Daoy (cell line): ENCODE measurements at places on chromosomes 5 and 9. TPM values are rescaled to one million over a fixed set of nuclear protein-coding genes. Genes with fewer than 3 reads are reported as not detected.

- no peak for DNase-seq
These were observed 9.9 kb downstream of the PLPP1 start for GRCh38 chr5:55524816-55525215.

DNA sequence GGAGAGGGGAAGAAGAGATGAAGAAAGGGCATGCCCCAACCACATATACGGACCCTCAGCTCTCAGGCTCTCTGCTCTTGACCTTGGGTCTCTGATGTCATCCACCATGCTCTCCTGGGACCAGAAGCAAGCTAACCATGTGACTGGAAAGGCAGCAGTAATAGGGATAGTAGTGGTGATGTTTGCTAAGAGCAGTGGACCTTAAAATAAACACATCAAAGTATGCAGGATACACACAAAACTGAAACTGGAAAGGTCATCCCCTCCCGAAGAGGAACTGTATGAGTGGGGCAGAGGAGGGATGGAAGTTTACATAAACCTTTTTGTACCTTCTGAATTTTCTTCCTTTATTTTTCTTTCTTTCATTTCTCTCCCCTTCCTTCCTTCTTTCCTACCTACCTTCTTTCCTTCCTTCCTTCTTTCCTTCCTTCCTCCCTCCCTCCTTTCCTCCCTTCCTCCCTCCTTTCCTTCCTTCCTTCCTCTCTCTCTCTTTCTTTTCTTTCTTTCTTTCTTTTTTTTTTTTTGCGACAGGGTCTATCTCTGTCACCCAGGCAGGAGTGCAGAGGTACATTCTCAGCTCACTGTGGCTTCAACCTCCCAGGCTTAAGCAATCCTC, 8.1 kb upstream of the PTPN3 start:
- no peak for DNase-seq

DNA sequence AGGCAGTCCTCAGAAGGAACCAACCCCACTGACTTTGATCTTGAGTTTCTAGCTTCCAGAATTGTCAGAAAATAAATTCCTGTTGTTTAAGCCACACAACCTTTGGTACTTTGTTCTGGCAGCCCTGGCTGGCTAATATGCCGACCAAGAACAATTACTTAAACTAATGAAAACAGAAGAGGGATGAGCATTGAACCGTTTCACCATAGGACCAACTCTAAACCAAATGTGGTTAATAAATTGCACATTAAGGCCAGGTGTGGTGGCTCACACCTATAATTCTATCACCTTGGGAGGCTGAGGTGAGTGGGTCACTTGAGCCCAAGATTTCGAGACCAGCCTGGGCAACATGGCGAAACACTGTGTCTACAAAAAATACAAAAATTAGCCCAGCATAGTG, 160.9 kb upstream of the RAI14 start:
- DNase-seq: no peak

GRCh38 chr9:26012797-26013196, 334.6 kb upstream of the TUSC1 start:
- no peak for DNase-seq

GRCh38 chr5:150394912-150395687, 17.6 kb downstream of the CD74 start:
- DNase-seq: no peak

GRCh38 chr5:74766418-74766848, 484 bp downstream of the GFM2 start:
- DNase-seq: no peak

- DNase-seq: peak; percentile 51
These were observed 430 bp upstream of the MSH3 start for GRCh38 chr5:80654054-80654390.

- no peak for DNase-seq
These were observed 43.6 kb upstream of the RAD23B start for GRCh38 chr9:107239474-107239873.

GRCh38 chr5:137666901-137667300, 69.0 kb downstream of the KLHL3 start:
- no peak for DNase-seq

DNA sequence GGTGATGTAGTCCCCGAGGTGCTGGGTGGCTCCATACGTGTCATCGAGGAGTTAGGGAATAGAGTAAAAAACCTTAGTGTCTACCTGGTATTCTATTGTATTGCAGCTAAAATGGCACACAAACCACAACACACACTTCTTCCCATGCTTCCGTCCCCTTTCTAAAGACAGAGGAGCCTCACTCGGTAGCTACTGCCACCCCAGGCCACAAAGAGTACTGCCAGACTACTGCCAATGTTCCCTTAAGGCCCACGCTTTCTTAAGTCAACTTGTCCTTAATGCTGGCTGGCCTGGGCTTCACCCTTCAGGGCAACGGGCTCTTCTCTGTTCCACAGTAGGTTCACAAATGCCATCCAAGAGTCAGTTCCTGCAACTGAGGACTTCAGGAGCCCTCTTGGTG, 673.0 kb downstream of the ELAVL2 start:
- no peak for DNase-seq

- DNase-seq: no peak
These were observed 528.7 kb upstream of the DAP start for GRCh38 chr5:11289733-11290132.

- DNase-seq: peak; percentile 1
These were observed 220.0 kb downstream of the CACNA1B start for GRCh38 chr9:138097501-138097991.

DNA sequence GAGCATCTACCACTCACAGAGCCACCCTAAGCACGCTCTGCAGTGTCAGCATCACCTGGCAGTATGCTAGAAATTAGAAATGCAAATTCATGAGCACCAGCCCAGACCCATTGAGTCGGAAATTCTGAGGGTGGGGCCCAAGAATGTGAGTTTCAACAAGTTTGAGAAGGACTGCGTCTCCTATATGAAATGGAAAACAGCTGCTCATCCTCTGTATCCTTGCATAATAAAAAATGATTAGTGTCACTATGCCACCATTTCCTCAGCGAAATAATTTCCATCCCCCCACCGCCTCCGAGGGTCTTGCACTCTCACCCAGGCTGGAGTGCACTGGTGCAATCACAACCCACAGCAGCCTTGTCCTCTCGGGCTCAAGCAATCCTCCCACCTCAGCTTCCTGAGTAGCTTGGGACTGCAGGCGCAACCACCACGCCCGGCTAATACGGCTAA, 1.3 kb upstream of the IQGAP2 start:
- no peak for DNase-seq

GRCh38 chr5:14172149-14172795, 29.1 kb downstream of the TRIO start:
- DNase-seq: no peak

DNA sequence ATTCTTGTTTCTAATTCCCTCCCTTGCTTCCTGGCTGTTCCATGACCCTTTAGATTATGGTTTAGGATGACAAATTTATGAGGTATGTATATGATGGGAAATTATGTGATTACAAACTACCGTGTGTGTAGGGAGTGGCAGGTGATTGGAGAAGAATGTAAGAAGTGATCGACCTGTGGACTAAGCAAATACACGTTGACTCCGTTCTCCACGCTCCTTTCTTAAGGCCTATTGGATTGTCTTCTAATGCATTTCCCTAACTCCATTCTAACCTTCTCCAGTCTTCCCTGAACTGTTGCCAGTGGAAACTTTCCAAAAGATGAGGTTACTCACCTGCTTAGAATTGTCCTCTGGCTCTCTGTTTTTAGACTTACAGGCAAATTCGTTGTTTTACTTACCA, 36.6 kb downstream of the MVB12B start:
- DNase-seq: no peak

DNA sequence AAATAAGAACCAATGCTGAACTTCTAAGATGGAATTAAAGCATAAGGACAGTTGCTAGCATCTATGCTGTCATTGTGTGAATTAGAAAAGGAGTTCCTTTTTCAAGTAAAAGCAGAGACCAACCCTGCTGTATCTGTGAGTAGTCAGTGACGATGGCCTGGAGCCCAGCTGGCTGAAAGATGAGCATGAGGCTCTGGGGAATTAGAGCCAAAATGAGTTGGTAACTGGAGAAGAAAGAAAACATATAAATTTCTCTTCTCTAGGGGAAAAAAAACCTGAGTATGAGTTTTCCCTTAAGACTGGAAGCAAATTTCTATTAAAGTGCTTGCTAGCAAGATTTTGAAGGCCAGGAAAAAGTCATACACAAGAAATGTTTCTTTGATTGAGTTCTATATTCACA, 1.6 kb upstream of the SPZ1 start:
- DNase-seq: no peak

GRCh38 chr9:108681851-108682590, 173.8 kb downstream of the ACTL7B start:
- DNase-seq: no peak

- no peak for DNase-seq
These were observed 48.7 kb upstream of the SPATA31D4 start for GRCh38 chr9:81879501-81879916.

DNA sequence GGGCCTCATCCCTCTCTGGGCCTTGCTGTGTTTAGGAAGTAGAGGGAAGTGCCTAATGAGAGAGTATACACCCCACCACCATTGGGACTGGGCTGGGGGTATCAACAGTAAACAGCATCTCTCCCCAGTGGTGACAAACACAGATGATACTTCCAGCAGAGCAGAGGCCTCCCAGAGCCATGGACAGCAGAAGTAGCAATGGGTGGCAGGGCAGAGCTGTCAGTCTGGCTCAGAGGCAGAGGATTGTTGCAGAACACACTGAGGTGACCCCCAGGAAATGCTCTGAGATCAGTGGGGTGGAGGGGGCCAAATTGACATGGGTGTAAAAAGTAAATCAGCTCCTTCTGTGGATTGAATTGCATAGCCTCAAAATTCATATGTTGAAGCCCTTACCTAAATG, 12.1 kb upstream of the P4HA2 start:
- DNase-seq: no peak

- DNase-seq: peak; percentile 62
These were observed 351.8 kb downstream of the SPOCK1 start for GRCh38 chr5:137147346-137147745.

DNA sequence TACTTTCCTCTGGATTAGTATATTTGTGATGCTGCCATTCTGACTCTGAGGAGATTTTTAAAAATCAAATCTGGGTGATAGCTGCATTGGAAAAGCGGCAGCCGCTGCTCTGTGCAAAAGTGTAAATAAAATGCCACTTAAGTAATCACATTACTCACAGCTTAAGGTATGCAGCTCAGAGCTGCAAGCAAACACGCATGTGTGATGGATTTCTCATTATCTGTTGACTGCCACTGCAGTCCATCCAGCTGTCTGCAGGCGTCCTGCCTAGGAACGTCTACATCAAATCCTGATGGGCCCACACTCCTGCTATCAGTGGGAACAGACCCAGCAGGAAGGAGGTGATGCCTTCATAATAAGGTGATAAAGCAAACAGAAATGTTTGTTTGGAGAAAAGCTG, 216.9 kb downstream of the SPOCK1 start:
- DNase-seq: no peak

GRCh38 chr5:180059326-180059725, 12.2 kb downstream of the RNF130 start:
- DNase-seq: no peak

DNA sequence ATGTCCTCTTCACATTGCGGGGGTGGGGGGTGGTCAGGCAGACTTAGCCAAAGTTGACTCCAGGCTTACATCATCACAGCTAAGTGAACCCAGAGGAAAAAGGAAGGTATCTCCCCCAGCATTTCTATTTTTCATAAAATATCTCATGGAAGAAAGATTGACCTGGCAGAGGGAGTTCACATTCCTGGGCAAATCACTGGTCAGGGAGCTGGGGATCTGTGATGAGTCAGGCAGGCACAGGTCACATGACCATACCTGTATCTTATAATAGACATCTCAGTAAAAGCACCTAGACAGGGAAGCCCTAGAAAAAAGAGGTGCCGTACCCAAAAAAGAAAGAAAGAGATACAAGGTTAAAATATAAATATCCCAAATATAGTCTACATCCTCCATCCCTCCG, 57.3 kb upstream of the WWC1 start:
- no peak for DNase-seq

DNA sequence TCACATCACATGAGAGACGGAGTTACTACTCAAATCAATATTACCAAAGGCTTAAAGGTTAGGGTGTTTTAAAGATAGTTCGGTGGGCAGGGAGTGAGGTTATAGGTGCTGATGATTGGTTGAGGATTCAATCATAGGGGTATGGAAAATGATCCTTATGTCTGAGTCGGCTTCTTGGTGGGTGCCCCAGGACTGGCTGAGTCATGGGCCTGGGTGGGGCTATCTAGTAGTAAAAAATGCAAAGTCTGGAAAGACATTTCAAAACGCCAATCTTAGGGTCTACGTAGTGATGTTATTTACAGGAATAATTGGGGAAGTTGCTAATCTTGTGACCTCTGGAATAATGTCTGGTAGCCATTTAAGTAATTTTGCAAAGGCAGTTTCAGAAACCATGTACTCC, 15.2 kb upstream of the SPIN1 start:
- DNase-seq: peak; percentile 28

- peak; percentile 15 for DNase-seq
These were observed 924.3 kb upstream of the CDH10 start for GRCh38 chr5:25568989-25569625.

- no peak for DNase-seq
These were observed 81.4 kb downstream of the CD180 start for GRCh38 chr5:67115246-67115645.

GRCh38 chr5:172785429-172786088, 14.6 kb upstream of the DUSP1 start:
- DNase-seq: no peak

DNA sequence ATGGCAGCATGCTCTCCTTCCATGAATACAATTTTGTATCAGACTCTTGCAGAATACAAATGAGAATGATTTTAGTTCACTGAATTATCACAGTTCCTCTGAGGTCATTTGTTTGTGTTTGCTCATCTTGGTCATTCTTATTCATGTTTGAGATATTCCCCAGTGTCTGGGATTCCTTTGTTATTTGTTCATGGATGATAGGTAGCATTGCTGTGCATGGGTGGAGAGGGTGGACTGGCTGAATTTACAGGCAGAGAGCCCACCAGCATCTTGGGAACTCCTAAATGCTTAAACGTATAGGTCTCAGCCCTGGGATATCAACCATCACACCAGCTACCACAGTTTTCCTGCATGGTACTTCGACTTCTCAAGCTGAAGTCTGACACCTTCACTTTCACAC, 459.8 kb downstream of the CCDC171 start:
- peak; percentile 28 for DNase-seq

- DNase-seq: no peak
These were observed at the start of gene CDKN2B for GRCh38 chr9:22008717-22009505. Gene CDKN2B, minus strand, starts transcription at chr9:22009305. Its CDS starts 352 bp downstream, at chr9:22008953.

GRCh38 chr5:143030349-143030748, 260.2 kb downstream of the ARHGAP26 start:
- no peak for DNase-seq

- no peak for DNase-seq
These were observed 116.3 kb downstream of the HSD17B3 start for GRCh38 chr9:96185518-96186156.

Gene BRINP1
- total RNA-seq: not detected in 2 replicates

Gene ACOT12
- not detected in 2 replicates for total RNA-seq

Gene PCDHB8
- total RNA-seq: 6.7 and 8.3 TPM in 2 replicates

Gene SLC34A1
- not detected in 2 replicates for total RNA-seq

Gene LCN15
- total RNA-seq: not detected in 2 replicates

Gene HACD4
- total RNA-seq: not detected in 2 replicates

Gene TARS1
- total RNA-seq: 308 and 395 TPM in 2 replicates

Gene PALM2AKAP2
- 26.9 and 27.4 TPM in 2 replicates for total RNA-seq

Gene AFAP1L1
- total RNA-seq: 11.7 and 12.8 TPM in 2 replicates

Gene DMRT2
- 14.4 and 15.4 TPM in 2 replicates for total RNA-seq

Gene F12
- total RNA-seq: 8.6 and 9.6 TPM in 2 replicates

Gene ZNF883
- total RNA-seq: 5.3 and 6.5 TPM in 2 replicates

Gene MYOT
- total RNA-seq: not detected in 2 replicates
